ENCODE measurements at places on chromosomes 16 and 17.

DNA sequence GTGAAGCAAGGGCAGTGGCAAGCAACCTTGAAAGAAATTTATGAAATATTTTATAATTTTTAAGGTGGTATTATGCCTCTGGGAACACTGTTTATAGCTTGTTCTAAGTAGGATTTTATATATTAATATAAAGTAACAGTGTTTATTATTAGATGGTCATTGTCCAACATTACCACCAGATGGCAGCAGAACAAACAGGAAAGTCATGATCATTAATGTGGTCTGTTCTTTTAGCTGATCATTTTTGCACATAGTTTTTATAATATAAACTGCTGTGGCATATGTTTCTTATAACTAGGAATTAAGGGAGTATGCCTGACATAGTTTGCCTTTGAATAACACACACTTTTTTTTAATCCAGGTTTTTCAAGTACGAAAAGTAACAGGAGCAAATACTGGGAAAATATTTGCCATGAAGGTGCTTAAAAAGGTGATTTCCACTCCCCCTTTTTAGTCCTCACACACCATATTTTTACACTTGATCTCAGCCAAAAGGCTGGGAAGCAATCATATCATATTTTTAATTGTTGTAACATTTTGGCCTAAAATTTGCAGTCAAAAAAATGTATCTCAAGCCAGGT, 21.4 kb downstream of the RPS6KB1 start:
- no peak for DNase-seq

DNA sequence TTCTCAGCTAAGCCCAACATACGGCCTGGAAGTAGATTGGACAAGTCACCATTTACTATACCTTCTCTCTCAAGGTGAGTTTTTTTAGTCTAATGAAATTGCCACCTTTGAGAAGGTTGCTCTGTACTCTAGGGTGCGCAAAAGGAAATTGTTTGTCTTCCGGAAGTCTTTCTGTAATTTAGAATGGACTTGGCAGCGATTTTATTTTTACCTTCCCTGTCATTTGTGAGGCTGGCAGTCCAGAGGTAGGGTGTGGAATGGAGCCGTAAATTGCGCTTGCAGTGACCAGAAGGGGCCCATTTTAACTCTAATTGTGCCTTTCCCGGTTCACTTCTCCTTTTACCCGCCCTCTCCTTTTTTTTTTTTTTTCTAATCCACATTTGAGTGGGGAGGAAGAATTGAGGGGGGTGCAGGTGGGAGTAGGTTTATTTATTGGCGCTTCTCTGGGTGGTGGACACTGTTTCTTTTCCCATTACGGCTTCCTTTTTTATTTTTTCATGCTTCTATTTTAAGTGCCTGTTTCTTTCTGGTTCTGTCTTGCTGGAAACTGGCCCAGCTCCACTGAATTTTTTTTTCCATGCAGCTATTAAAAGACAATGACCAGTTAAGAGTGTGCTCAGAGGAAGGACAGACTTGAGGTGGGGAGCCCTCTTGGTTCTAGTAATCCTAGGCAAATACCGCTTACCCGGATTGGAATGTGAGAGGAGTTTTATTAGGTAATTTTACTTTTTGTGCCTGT, 89.7 kb upstream of the CLEC18A start:
- DNase-seq, result no peak

DNA sequence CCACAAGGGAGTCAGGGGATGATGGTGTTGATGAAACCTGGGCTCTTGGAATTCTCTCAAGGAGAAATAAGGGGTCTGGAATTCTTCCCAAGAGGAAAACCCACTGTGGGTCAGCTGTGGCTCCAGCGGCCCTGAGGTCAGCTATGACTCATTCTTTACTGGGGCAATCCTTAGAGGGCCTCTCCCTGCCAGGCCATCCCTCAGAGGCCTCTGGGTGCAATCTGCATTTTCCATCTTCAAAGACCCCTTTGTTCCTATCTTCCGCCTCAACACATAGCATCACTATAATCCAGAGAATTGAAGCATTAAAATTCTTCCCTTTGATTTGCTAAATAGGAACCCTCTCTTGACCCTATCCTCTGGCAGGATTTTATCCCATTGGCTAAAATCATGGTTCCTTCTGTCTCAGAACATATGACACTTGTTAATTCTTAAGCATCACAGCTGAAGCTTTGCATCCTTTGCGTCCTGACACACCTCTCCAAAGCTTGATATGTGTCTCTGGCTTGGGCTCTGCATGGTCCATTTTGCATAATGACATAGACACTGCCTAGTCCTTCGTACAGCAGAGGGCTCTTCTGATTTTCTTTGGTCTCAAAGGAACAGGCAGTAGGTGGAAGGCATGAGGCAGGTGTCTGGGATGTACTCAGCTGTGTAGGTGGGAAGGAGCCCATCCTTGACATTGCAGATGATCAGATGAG, 4.4 kb upstream of the KRT37 start:
- no peak for DNase-seq

DNA sequence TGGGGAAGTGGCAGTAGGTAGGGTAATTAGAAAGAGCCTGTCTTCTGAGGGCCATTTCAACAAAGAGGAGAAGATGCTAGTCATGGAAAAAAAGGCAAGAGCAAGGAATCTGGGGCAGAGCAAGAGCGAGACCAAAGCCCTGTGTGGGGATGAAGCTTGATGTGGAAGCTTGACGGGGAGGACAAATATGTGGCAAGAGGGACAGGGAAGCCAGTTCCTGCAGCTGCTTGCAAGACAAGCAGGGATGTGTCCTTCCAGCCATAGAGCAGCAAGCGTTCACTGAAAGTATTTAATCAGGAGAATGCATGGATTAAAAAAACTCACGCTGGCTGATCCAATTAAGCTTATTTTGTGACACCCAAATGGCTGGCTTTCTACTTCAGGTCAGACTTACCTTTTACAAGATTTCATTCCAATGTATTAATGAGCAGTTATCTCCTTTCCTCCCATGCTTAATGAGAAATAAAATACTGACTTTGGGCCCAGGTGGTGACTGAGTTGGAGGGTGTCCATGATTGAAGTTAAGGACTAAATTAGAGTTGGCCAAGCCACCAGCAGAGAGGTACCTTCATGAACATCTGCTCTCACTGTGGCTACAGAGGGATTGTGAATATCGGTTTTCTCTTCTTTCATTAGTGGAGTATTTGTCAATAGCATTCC, 76.8 kb downstream of the ABCA8 start:
- peak; percentile 97 for DNase-seq

DNA sequence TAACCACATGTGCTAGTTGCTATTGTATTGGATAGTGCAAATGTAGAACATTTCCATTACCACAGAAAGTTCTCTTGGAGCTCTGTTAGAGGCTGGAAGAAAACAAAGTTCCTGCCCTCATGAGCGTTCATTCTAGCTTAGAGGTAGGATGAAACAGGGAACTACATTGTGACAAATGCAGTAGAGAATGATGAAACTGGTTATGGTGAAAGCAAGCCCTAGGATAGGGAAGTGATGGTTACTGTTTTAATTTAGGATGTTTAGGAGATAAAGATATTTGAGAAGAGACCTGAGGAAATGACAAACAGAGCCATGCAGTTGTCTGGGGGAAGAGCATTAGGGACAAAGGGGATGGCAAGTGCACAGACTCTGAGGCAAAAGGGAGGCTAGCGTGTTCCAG, 50.7 kb downstream of the AATF start:
- no peak for DNase-seq

DNA sequence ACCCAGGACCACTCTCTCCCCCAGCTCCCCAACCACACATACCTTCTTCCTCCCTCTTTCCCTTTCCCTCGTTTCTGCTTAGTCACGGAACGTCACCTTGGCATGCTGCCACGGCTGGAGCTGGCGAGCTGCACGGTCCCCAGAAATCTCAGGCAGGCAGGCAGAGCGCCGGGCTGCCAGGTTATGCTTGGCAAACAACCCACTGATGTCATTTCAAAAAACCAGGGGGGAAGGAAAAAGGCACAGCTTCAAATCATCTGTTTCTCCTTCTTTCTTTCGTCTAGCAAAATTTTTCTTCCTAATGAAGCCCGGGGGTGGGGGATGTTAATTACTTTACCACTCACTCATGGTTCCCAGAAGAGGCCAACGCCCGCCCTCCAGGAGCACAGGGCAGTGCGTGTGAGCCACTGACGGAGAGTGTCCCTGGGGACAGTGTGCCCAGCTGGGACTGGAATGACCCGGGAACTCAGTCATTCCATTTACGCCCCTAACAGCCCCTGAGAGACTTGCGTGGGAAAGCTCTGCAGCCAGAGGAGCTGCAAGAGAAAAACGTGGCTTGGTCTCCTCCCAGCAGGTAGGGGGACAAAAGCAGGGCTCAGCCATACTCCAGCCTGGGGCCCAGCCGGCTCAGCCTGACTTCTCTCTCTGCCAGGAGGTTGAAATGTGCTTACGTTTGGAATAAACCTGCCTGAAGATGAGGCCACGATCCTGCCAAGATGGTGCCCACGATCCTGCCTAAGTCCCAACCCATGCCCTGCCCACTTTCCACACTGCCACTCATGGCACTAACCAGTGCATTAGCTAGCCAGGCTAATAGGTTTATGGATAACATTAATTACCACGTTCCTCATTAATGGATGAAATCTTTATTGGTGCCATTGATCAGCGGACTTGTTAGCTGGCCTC, 198.9 kb downstream of the ZFHX3 start:
- DNase-seq, result peak; percentile 39

- no peak for DNase-seq
Observed at GRCh38 chr16:88303890-88304819, 78.6 kb upstream of the ZNF469 start.

- DNase-seq, result no peak
Observed at GRCh38 chr16:15526731-15527130, 92.3 kb downstream of the BMERB1 start.

- DNase-seq, result no peak
Observed at GRCh38 chr16:52494145-52494544, 52.8 kb downstream of the TOX3 start.

- peak; percentile 57 for DNase-seq
Observed at GRCh38 chr17:28599311-28600184, 723 bp upstream of the SPAG5 start.

- no peak for DNase-seq
Observed at GRCh38 chr16:86556576-86556975, 1.5 kb upstream of the MTHFSD start.

DNA sequence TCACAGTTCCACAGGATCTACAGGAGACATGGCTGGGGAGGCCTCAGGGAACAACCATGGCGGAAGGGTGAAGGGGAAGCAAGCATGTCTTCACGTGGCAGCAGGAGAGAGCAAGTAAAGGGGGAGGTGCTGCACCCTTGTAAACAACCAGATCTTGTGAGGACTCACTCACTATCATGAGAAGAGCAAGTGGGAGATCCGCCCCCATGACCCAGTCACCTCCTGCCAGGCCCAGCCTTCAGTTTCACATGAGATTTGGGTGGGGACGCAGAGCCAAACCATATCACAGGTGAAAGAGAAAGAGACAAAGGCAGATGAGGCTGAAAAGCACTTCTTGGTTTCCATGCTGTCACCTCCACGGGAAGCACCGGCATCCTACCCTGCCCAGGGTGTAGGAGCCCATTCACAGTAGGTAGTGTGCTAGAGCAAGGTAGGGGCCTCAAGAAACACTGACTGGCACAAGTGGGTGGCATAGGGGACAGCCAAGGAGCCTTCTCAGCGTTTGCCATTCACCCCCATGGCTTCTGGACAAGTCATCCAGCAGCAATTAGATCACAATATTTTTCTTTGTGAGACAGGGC, 6.6 kb downstream of the NARF start:
- DNase-seq, result no peak

- DNase-seq, result peak; percentile 25
Observed at GRCh38 chr16:59848296-59848695, 1114.2 kb upstream of the GOT2 start.

DNA sequence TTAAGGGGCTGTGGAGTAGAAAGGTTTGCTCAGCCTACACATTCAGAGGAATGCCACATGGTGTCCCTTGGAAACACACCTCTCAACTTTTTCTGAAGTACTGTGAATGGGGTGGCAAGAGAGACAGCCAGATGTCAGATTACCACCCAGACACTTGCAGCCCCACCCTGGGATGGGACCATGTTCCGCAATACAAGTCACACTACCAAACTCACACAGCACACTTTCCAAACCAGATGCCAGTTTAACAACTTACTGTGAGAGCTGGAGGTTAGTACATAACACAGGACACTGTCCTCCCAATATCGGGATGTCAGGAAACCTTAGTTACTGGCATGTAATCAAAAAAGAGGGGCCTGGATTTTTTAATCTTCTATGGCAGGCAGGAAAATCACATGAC, 7.9 kb downstream of the USP7 start:
- DNase-seq, result no peak

DNA sequence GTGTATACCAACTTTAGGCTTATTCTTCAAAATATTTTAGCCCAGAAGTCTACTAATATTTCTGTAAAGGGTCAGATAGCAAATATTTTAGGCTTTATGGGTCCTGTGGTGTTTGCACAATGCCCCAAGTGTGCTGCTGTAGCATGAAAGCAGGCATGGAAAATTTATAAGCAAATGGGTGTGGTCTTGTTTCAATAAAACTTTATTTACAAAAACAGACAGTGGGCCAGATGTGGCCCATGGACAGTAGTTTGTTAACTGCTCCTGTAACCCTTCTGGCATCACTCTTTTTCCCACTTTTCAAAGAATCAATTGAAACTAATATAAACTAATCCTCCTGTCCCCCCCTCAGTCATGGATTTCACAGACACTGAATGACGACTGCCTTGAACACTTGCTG, 410.7 kb downstream of the SHISA9 start:
- no peak for DNase-seq

DNA sequence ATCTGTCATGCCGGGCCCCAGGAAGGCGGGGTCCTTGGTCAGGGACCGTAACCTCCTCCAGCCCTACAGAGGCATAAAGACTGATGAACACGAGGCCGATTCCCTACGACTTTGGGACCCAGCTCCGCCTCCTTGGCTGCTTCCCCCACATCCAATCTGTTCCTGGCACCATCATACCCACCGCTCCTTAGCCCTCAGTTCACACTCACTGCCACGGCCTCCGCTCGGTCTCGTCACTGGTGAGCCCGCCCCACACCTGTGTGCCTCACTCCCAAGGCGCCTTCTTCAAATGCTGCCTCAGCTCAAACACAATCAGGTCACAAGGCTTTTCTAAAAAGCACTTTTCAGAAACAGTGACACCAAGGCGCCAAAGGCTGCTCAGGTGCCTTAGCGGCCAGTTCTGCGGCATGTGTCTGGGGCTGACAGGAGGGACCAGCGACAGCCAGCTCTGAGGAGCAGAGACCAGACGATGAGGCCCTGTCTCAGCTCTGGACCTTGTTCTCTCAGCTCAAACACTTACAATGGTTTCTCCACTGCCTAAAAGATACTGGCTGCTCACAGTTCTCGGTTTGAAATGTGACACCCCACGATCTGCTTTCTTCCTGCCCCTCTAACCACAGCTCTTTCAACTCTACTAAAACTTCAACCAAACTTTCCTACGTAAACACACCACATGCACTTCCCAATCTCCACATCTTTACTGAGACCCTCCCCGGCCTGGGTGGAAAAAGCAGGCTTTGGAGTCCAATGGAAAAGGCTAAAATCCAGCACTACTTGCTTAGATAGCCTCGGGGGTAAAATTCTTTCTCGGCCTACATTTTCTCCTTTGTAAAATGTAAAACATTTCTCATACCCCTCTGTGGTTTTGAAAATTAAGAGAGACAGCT, 33.2 kb downstream of the CYB5D2 start:
- no peak for DNase-seq

All from DMS 273 treated with DMSO at 0.1 percent for 48 hours (cell line).